ENCODE measurements at places on chromosomes 11 and 22.
A peak's percentile ranks its signal among the peaks of the same experiment; 100 is the strongest.

GRCh38 chr11:76459299-76459698 is 14.5 kb downstream of the EMSY start:
- DNase-seq = peak; percentile 15

GRCh38 chr11:103948187-103948763 is 88.2 kb upstream of the DDI1 start:
- no peak for DNase-seq

DNA sequence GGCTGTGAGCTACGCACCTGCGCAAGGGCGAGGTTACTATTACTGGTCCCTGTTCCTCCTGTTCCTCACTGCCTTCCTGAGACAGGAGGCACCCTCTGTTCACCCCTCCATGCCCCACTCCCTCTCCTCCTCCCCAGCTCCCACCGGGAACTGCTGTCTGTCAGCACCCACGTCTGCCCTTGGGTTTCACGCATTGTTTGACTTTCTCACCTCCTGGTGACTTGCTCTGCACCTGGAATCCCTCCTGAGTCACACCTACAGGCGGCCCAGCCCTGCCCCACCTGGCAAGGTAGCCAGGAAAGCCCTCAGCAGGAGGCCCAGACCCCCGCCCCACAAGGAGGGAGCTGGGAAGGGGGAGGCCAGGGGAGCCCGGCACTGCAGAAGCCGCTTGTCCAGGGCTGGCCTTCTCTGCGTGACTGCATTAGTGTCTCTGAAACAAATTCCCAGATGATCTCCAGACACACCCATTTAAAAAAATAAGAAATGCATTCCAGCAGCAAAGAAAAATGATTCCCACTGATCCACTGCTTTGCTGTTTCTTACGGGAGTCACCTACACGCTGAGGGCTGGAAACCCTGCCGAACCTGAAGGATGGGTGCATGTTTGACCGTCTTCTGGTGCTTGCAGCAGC is 86.4 kb downstream of the CELSR1 start:
- no peak for DNase-seq

GRCh38 chr22:22406445-22407027 is 102.0 kb downstream of the ZNF280B start:
- DNase-seq = no peak

GRCh38 chr11:76806131-76806530 is 23.0 kb downstream of the TSKU start:
- no peak for DNase-seq

DNA sequence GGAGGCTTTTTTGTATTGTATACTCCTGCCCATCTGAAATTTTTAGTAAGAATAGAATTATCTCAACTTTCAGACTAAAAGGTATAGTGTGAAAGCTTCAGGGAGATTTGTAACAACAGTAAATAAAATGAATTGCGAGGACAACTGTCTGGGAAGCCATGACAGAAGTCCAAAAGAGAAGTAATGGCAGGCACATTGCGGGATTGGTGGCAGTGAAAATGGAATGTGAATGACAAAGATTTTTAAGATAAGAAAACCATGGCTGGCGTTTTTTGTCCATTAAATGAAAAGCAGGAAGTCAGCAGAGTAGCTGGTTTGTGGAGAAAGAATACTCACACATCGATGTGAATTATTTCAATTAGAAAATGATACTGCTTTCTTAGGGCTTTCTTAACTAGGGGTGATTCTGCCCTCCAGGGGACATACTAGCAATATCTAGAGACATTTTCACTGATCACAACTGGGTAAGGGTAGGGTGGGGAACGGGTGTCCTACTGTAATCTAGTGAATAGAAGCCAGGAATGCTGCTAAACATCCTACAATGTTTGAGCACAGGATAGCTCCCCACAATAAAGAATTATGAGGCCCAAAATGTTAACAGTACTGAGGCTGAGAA is 1.6 kb downstream of the NPAT start:
- DNase-seq = no peak

GRCh38 chr22:50477923-50478322 is 3.1 kb upstream of the SBF1 start:
- no peak for DNase-seq

DNA sequence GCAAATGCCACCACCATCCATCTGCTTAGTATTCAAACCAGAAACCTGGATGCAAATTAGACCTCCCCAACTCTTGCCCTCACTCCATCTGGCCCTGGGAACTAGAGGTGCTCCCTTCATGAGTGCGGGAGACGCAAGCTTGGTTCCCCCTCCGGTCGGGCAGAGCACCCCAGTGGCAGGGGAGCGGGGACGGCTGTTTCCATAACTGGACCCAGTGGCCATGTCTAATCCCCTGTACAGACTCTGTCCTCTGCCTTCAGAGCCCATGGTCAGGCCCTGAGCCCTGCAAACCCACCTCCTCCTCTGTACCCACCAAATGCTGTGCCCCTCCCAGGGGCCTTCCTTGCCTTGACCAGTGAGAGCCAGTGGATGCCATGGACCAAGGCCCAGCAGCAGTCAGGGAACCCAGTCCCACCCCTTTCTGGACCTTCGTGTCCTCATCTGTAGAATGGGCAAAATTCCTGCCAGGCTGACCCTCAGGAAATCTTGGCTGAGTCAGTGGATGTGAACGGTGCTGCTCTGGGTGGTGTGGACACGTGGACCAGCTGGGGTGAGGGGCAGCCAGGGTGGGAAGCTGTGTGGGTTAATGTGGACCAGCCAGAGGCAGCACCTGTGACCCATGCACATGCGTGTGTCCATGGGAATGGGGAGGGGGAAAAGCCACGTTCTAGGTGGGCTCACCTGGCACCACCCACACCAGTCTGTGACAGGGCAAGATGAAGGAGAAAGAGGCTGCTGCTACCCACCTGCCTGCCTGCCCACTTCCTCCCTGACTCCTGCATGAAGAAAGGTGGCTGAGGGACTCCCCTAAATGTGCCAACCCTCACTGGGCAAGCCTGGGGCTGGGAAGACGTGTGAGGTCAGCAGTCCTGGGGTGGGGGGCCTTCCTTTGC is 72.8 kb downstream of the LRRC32 start:
- DNase-seq = no peak

- no peak for DNase-seq
These were observed 18.5 kb downstream of the PLA2G6 start for GRCh38 chr22:38162881-38163843.

DNA sequence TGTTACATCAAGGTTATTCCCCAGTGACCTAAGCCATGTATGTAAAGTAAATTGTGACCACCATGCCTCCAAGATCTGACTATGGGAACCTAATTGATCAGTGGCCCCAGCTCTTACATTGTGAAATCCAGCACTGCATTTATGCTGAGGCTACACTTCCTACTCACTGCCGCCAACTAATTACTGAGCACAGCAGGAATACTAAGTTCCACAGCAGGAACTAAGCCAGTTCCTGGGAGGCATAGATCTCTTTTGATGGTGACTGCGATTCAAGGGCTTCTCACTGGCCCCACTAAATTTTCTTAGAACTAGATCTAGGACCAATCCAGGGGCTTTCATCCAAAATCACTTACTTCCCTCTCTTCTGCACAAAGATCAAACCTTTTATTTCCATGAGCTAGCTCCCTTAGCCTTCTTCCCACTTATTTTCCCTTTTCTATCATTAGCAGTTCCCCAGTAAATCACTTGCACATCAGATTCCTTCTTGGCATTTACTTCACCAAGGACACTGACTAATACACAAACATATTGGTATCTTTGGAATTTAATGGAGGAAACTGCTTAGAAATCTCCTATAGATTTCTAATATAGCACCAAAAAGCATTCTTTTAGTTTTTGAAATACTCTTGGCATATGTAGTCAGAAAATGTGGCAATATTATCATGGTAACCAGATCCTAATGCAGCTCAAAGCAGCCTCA is 46.0 kb downstream of the CNTN5 start:
- no peak for DNase-seq

- no peak for DNase-seq
These were observed 68.1 kb downstream of the PDE2A start for GRCh38 chr11:72605973-72606747.
